ENCODE measurements at places on chromosomes 2 and 18.

DNA sequence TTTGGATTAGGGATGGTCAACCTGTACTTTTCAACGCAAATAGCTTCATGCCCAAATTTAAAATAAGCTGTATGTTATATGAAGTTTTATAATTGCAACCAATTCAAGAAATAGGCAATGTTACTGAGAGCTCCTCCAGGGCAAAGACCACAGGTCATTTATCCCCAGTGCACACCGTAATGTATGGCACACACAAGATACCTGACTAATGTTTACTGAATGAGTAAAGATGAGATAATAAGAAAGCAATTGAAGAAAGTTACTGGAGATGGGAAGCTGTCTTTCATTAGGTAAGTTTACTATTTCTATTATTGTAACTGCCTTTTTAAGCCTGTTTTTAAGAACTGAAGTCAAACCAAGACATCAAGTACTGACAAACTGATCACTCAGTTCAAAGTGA is 184.5 kb upstream of the VRK2 start:
- H3K36me3 ChIP-seq: no peaks in the 10 kb centered on the region
- H3K4me3 ChIP-seq: no peak overlapping the region
- H3K4me1 ChIP-seq: no peaks in the 10 kb centered on the region
- no peak for DNase-seq

DNA sequence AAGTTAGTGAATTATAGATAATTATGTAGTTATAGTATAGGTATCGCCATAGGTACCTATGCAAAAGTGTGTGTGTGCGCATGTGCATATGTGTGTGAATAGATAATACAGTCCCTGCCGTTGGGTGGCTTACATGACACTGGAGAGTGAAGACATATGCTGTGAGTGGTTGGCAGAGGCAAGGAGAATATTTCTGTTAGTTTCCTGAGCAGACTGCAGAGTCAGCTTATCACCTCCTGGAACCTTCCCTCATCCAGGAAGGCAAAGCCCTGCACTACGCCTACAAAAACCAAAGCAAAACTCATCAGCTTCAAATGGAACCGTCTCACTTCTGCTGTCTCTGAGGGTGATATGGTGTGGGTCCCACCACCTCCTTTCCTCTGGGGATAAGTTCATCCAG is 181.9 kb downstream of the LRRTM1 start:
- no peaks in the 10 kb centered on the region for H3K27me3 ChIP-seq
- no peak overlapping the region for H3K4me3 ChIP-seq
- no peaks in the 10 kb centered on the region for H3K36me3 ChIP-seq

GRCh38 chr18:23077493-23078256 is 57.6 kb upstream of the CABLES1 start:
- no peak overlapping the region for H3K4me3 ChIP-seq
- no peaks in the 10 kb centered on the region for H3K27me3 ChIP-seq

DNA sequence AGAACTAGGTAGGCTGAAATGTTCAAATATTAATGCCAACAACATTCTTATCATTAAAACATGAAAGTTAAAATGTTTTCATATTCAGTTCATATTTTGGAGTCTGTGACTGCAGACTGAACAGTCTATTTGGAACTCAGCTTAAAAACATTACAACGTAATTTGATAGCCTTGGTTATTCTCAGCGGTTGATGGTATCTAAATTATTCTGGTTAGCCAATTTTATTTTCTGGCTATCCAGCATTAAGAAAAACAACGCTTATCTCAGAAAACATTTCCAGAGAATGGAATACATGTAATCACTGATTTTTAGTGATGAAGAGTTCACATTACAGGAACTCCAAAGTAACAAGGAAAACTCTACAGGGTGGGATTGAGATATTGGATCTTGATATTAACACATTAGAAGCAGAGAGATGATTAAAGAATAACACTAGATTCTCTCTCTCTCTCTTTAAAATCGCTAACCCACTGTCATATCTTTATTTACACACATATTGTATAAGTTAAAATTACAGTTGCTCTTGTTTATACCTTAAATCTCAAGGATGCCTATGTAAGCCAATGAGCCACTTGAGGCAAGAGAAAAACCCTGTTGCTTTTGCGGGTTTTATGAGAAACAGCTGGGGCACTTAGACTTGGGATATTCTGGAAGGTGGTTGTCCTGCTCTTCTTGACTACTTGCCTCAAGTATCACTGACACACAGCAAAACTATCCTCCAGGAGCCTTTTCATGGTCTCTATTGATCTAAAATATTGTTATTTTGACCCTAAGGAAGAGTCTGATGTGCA is 84.9 kb downstream of the ICOS start:
- H3K27ac ChIP-seq: no peak overlapping the region
- peak; percentile 30 for DNase-seq
- no peaks in the 10 kb centered on the region for H3K27me3 ChIP-seq
- H3K4me1 ChIP-seq: no peaks in the 10 kb centered on the region

DNA sequence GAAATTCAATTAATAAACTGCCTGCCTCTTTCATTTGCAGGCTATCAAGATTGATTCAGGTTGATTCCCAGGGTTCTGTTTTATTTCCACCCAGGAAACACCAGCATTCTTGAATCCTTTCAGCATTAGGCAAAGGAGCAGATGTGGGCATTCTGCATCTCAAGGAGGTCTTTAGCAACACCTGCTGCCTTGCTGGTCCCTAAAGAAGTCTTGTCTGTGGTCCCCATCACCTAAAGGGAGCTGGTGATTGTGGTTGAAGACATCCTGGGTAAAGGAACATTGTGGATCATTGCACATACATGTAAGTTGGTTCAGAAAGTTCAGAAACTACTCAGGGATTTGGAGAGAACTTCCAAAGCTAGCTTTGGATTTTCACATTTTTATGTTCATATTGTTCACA is 78.3 kb downstream of the EVA1A start:
- H3K4me3 ChIP-seq: no peak overlapping the region
- H3K27ac ChIP-seq: no peak overlapping the region

- H3K36me3 ChIP-seq: no peaks in the 10 kb centered on the region
- H3K27me3 ChIP-seq: no peaks in the 10 kb centered on the region
- H3K4me3 ChIP-seq: no peak overlapping the region
- H3K4me1 ChIP-seq: no peaks in the 10 kb centered on the region
- H3K27ac ChIP-seq: no peak overlapping the region
These were observed 72.7 kb downstream of the PTPN2 start for GRCh38 chr18:12811191-12811950.

DNA sequence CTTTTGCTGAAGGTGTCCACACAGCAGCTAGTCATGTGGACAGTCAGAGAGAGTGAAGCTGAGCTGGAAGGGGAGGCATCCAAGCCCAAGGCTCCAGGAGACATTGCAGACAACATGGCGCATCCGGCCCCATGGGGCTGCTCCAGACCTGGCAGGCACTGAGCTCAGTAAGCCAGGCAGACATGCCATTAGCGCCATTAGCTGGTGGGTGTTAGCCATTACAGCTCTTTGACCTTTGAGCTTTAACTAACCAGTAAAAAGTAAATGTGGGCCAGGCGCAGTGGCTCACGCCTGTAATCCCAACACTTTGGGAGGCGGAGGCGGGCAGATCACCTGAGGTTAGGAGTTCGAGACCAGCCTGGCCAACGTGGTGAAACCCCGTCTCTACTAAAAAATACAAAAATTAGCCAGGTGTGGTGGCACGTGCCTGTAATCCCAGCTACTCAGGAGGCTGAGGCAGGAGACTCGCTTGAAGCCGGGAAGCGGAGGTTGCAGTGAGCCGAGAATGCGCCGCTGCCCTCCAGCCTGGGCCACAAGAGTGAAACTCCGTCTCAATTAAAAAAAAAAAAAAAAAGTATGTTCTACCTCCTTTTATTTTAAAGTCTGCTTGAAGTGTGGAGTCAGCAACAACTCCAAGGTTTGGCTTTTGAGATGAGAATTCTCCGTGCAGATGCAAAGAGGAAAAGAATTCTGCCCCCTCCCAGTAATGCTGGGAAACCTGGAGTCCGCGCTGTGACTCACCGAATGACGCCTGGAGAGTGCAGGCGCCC is 69.4 kb downstream of the TWSG1 start:
- H3K27me3 ChIP-seq: no peaks in the 10 kb centered on the region
- H3K36me3 ChIP-seq: no peaks in the 10 kb centered on the region
- no peak overlapping the region for H3K27ac ChIP-seq
- H3K4me3 ChIP-seq: no peak overlapping the region

All from fibroblast of lung (primary cell).